Left lung (tissue), 14 donors: ENCODE measurements at places on chromosomes 5 and 9. TPM values are rescaled to one million over a fixed set of nuclear protein-coding genes. Genes with fewer than 3 reads are reported as not detected.

BTNL3 gene
- not detected for polyA plus RNA-seq

TNFSF8 gene
- polyA plus RNA-seq: 7.1 TPM

PCDHA5 gene
- 0.08 TPM for polyA plus RNA-seq

FBXL7 gene
- 32.4 TPM for polyA plus RNA-seq

MARCOL gene
- 0.17 TPM for polyA plus RNA-seq

EPB41L4B gene
- polyA plus RNA-seq: 12.4 TPM

TLX3 gene
- not detected for polyA plus RNA-seq

GHR gene
- polyA plus RNA-seq: 19.2 TPM

PDE8B gene
- 6.7 TPM for polyA plus RNA-seq

PLPP6 gene
- 9.2 TPM for polyA plus RNA-seq

HAUS6 gene
- polyA plus RNA-seq: 20.3 TPM

TNIP1 gene
- 82.3 TPM for polyA plus RNA-seq

BRIX1 gene
- polyA plus RNA-seq: 49.3 TPM

TYRP1 gene
- polyA plus RNA-seq: 8.7 TPM

WWC1 gene
- polyA plus RNA-seq: 84.3 TPM

WDR31 gene
- polyA plus RNA-seq: 6.3 TPM

ARID3C gene
- not detected for polyA plus RNA-seq

PCDHB16 gene
- 4.0 TPM for polyA plus RNA-seq

FSTL4 gene
- polyA plus RNA-seq: 0.58 TPM

FOXD4L3 gene
- polyA plus RNA-seq: not detected
